CD4-positive, alpha-beta T cell treated with Interleukin-6 at 100 ng/mL for 8 hours (primary cell): ENCODE measurements at places on chromosomes 12 and 14.

- no peak for DNase-seq
These were observed 183.4 kb upstream of the PLXNC1 start for GRCh38 chr12:93964936-93965335.

- DNase-seq: no peak
These were observed 36.3 kb upstream of the SLC2A13 start for GRCh38 chr12:40142001-40142744.

DNA sequence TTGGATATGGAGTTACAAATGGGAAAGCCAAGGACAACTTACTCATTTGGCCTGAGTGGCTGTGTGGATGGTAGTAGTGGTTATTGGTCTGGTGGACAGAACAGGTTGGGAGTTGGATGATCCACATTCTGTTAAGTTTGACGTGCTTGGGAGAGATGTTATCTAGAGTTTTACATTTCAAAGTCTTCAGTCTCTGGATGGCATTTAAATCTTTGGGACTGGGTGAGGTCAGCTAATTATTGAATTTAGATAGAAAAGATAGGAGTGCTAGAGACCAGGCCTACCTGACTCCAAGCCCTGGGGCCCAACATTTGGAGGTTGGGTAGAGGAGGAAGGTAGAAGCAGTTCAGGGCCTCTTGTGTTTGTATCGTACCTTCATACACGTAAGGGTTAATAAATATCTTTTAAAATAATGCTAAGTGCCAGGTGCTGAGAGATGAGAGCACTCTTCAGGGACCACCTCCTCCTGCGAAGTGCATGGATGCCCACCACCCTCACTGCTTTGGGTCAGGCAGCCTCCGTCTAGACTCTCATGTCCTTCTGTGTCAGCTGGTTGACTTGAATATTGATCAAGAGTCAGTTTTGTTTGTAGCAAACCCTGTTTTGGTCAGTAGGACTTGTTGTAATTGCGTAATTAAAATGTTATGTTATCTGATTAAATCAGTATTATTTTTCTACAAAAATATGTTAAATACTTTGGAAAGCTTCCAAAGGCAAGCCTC, 460.4 kb upstream of the RGS6 start:
- no peak for DNase-seq

DNA sequence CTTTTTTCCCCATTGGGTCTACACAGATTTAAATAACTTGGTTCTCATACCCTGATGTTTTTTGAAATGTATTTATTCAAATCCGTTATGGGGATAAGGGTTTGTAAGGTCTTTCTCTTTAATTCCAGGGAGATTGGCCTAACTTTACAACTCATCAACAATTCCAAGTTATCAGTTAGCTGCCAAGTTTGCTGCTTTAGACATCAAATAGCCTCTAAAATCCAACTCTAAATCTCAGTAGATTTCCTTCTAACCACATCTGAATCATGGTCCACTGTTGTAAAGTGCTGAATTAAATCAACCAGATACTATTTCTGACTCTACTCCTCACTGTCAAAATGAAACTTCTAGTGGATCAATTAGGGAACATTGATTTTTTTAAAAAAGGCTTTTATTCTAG, 364.1 kb upstream of the E2F7 start:
- DNase-seq: no peak

DNA sequence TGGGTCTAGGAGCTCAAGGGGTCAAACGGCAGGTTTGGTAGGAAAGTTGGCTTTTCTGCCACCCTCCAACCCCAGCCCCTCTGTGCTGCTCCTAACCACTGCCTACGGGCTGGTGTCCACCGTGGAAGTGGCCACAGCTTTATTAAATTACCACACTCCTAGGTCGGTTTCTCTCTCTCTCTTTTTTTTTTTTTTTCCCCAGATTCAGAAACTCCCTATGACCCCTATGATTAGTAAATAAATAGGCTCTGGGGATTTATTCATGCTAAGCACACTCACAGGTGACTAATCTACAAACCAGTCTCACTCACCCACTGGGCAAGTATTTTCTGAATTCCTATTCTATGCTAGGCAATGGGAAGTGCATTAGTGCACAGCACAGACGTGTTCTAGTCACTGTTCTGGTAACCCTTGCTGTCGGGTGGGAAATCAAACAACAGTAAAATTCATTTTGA, 8.7 kb upstream of the DDX47 start:
- DNase-seq: no peak

DNA sequence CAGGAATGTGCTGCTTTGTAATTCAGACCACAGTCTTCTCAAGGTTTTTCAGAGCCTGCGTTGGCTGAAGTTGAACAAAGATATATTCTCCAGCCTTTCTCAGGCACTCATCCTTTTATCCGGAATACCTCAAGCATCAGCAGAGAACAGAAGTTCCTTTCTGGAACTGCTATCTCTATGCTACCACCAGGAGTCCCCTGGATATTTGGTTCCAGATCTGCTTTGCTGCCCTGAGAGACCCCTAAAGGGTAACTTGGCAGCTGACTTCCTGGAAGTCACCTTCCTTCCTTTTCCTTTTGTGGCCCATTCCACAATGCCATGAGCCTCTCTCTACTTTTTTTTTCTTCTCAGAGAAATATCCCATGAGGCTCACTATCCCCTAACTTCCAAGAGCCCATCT, 188.2 kb downstream of the PLCZ1 start:
- DNase-seq: no peak

DNA sequence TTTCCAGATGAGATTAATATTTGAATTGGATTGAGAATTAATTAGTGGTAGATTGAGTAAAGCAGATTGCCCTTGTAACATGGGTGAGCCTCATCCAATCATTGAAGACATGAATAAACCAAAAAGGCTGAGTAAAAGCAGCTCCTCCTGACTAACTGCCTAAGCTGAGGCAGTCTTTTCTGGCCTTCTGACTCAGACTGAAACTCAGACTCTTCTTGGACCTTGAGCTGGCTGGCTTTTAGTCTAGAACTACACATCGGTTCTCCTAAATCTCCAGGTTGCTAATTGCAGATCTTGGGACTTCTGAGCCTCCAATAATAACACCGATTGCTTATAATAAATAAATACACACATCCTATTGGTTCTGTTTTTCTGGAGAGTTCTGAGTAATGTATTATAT, 24.0 kb downstream of the FKBP11 start:
- DNase-seq: no peak

DNA sequence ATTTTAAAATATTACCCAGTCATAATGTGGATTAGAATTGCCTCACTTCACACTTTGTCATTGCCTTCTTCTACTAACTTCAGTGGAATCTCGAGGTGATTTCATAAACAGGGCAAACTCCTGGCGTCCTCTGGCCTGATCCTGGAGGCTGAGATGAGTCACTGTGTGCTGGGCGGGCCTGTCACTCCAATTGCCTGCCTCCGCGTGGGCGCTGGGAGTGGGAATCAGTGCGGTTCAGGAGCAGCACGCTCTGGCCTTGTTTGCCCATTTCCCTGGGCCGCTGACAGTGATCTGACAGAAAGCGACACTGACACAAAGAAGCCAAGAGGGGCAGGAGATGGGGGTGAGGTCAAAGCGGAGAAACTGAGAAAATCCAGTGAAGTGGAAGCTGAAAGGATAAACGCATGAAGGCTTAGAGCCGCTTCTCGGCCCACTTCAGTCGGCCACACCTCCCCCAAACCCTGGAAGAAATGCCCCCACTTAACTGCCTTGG, 29.7 kb downstream of the LGR5 start:
- DNase-seq: no peak

DNA sequence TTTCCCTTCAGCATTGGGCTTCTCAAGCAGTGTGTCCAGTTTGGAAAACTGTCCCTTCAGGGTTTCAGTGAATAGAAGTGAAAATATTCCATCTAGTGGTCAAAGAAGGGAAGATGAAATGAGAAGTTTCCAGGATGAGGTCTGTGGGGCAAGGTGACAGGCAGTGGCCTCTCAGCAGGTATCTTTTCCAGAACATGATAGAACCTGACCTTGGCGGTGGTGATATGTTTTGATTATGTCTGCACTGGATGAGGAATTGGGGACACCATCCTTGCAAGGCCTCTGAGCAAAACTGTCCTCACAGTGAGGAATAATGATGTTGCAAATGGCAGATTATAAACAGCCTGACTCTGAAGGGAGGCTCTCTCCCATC, 4.7 kb downstream of the GPX2 start:
- no peak for DNase-seq

DNA sequence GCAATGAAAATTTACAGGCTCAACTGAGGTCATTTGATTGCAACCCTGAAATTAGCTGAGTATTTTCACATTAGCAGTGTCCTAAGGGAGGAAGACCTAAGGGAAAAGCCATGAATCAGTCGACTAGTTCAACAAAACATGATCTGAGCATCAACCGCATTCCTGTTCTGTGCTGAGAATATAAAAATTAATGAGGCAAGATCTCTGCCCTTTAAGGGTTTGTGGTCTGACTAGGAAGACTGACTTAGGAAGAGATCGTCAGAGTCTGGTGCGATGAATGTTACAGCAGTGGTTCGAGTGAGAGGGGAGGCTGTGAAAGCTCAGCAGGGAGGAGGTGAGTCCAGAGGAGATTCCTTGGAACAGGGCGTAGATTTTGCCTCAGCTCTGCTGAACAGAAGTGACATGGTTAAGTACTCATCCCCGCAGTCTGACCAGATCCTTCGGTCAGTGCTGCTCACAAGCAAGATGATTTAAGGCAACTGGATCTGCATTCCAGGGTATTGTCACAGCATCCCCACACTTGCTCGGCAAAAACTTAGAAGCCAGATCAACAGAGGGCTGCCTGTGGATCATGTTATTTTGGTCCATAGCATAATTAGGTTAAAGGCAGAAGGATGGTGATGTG, 49.6 kb downstream of the BMAL2 start:
- DNase-seq: no peak

DNA sequence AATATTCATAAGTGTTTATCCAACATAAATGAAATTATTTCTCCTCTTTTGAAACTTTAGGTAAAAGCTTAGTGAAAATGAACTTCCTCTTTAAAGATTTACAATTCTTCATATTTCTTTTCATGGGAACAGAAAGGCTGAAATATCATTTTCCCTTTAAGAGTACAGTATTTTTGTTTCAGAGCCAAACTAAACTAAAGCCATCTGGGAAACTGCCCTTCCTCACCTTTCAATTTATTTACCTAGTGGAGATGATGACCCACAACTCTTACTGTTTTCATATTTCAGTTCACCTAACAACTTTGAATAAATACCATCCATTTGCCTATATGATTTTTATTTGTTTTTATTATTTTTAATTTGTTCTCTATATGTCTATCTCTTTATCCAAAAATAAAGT, 105.4 kb downstream of the ALX1 start:
- no peak for DNase-seq

- DNase-seq: no peak
These were observed 24.6 kb upstream of the MTERF2 start for GRCh38 chr12:107011519-107011918.

GRCh38 chr14:63671987-63672386, 30.3 kb upstream of the WDR89 start:
- DNase-seq: no peak

DNA sequence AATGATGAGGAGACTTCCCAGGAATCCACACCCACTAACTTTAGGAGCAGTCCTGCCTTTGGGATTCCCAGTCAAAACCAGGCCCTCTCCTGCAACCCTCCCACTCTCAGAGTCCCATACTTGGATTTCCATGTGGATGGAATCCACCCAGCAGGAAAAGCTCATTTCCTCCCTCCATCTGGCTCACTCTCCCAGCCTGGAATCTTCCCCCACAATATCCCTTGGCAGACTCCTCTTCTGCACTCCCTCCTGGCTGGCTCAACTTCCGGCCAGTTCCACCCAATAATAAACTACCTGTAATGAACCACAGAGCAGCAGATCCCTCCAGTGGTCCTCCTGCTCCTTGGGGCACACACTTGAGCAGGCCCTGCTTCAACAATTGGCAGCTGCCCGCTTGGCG, 102.8 kb upstream of the EGLN3 start:
- no peak for DNase-seq

- no peak for DNase-seq
These were observed 9.0 kb downstream of the KCTD10 start for GRCh38 chr12:109467978-109468676.

GRCh38 chr12:104342635-104343249, 39.2 kb downstream of the EID3 start:
- no peak for DNase-seq

DNA sequence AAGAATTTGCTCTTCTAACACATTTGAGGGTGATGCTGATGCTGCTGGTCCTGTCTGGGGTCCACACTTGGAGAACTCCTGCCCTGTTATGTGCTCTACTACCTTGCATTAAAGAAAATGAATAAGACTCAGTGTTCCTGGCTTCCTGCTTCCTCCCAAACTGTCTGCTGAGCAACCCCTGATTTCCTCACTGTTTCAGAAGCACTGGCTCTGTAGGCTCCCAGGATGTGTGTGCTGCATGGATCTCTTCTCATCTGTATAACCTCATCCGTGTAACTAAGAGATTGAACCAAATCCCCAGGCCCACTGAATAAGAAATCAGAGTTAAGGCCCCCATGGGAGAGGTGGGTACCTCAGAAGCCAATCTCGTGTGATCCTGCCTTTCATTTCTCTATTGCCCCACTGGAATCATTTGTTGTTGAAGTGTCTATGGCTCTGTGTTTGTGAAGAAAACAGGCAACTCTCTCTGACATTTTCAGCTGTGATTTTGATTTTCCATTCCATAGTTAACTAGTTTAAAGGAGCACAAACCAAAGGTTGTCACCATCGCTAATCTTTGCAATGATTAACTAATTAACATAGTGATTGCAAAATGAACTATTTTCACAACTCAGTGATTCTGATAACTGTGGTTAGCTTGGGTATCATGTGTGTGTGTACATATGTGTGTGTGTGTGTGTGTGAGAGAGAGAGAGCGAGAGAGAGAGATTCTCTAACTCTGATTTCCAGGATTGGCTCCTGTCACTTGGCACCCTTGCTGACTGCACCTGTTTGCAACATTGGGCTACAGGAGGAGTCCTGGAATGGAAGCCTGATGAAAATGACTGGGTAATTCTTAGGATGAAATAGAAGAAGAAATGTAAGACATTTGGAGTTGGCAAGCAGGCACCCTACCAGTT, 196.2 kb downstream of the SLC38A4 start:
- DNase-seq: no peak

DNA sequence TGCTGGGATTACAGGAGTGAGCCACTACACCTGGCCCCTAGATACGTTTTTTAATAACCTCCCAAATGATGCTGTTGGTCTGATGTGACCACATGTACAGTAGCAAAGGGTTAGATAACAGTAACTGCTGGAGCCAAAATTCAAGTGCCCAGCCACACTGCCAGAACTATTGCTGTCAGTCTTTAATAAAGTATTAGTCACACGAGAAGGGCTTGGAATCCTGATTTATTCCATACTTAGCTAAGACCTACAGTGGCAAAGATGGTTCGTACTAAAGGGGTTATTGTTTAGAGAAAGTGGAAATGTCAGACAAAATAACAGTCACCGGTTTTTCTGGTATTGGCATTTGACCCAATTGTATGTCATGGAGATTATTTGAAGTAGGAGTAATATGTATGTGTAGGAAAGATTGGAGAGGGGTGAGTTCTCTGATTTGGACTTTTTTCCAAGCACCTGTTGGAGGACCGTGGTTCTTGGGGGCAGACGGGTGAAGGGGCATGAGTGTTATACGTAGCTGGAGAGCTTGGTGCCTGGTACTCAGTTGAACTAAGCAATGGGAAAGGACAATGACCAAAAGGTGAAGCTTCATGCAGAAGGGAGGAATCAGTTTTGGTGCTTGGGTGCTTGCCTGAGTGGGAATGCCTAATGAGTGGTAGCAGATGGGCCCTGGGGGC, 9.7 kb downstream of the TUBA1C start:
- DNase-seq: no peak

- DNase-seq: no peak
These were observed 190.3 kb upstream of the CDKN3 start for GRCh38 chr14:54206516-54206915.
